ENCODE measurements at places on chromosomes 4 and X.

GRCh38 chr4:4519297-4519894 is 22.5 kb downstream of the STX18 start:
- DNase-seq = no peak

DNA sequence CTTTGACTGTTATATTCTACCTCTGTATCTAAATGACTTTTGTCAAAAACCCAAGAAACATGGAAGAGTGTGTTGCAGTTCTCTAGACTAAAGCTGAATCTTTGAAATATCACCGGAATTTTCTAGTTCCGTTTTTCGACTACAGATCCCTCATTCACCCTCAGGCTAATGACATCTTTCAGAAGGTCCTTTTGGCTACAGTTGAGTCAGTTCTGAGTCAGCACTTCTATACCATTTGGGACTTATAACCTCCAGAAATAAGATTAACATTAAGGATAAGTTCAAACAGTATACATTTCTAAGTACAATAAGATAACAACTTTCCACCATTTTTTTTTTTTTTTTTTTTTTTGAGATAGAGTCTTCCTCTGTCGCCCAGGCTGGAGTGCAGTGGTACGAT is 331.0 kb upstream of the CPXCR1 start:
- DNase-seq = no peak

- DNase-seq = peak; percentile 46
These were observed 31.7 kb downstream of the COQ2 start for GRCh38 chr4:83252782-83253405.

GRCh38 chrX:68647156-68647957 is at the start of gene STARD8:
Gene STARD8, plus strand, starts transcription at chrX:68647666. Its CDS starts 217 bp downstream, at chrX:68647883.
- no peak for DNase-seq

DNA sequence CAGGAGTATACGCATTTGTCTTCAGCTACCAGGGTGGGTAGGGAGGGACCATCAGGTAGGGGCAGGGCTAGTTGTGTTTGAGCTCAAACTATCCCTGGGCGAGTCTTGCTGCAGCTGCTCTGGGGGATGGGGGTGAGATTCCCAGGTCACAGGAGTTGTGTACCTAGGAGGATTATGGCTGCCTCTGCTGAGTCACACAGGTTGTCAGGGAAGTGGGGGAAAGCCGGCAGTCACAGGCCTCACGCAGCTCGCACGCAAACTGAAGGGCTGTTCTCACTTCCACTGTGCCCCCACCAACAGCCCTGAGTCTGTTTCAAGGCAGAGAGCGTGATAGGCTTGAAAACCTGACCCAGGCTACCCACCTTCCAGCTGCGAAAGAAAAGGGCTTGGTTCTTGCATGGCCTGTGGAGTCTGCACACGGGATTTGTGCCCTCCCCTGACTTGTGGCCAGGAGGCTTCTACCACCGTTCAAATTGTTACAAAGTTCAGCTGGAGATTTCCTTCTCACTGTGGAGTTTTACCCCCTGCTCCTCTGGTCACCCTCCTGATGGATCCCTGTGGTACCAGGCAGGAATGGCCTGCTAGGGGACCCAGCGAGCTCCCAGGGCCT is 63.8 kb downstream of the ARFIP1 start:
- no peak for DNase-seq

- DNase-seq = no peak
These were observed 449 bp downstream of the FBXL5 start for GRCh38 chr4:15654593-15655222.

- DNase-seq = no peak
These were observed 165.1 kb upstream of the PPARGC1A start for GRCh38 chr4:24054910-24055309.

DNA sequence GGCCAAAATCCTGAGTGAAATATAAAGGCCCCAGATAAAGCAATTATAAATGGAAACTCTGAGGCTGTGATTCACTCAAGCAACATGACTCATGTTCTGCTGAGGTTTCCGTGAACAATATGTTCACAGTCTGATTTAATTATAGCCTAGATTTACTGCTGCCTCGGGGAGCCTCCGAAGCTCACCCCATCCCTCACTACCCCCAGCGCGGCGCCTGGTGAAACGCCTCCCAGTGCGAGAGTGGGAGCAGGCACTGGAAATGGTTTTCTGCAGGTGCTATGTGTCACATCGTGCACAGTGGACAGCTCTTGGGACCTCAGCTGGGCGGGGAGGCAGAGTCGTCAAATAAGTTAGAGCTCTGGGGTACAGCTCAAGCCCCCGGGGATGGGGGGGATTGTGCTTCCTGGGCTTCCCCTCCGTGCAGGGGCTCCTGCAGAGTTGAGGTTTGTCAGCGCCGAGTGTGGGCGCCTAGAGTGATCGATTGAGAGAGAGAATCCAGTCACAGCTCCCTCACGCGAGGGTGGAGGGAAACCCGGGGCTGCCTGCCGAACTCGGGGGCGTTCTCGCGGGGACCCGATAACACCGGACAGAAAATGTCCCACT is 110.6 kb downstream of the PHKA2 start:
- no peak for DNase-seq

DNA sequence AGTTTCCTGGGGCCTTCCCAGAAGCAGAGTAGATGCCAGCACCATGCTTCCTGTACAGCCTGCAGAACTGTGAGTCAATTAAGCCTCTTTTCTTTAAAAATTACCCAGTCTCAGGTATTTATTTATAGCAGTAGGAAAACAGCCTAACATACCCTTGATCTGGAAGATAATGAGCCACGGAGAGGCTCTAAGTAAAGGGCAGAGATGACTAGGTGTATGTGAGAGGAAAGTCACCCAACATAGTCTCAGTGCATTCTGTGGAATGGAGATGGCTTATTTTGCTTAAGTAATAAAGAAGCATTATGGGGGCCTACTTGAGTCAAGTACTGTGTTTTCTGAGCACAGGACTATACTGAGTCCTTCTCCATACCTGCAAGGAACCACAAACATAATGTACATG is 199.5 kb downstream of the CPEB2 start:
- no peak for DNase-seq

DNA sequence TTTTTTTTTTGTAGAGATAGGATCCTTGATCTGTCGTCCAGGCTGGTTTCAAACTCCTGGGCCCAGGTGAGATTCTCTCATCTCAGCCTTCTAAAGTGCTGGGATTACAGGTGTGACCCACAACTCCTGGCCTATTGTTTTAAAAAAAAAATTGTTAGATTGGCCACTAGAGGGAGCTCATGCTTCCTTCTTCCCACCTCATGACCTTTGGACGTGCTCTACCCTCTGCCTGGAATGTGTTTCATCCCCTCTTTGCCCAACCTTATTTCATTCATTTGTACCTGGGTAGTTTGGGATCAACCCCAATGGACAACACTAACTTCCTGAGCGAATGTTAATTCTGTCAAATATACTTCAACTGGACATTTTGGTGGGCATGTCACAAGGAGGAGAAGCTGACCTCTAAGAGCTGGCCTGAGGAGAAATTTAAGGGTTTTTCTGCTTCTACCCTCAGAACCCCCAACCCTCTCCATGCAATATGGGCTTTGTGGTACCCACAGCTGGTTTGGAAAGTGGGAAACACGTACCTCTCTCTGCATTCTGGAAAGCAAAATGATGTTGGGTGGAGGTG is 6.4 kb downstream of the PPEF2 start:
- no peak for DNase-seq

- DNase-seq = no peak
These were observed 48.7 kb upstream of the STX18 start for GRCh38 chr4:4590546-4590945.

DNA sequence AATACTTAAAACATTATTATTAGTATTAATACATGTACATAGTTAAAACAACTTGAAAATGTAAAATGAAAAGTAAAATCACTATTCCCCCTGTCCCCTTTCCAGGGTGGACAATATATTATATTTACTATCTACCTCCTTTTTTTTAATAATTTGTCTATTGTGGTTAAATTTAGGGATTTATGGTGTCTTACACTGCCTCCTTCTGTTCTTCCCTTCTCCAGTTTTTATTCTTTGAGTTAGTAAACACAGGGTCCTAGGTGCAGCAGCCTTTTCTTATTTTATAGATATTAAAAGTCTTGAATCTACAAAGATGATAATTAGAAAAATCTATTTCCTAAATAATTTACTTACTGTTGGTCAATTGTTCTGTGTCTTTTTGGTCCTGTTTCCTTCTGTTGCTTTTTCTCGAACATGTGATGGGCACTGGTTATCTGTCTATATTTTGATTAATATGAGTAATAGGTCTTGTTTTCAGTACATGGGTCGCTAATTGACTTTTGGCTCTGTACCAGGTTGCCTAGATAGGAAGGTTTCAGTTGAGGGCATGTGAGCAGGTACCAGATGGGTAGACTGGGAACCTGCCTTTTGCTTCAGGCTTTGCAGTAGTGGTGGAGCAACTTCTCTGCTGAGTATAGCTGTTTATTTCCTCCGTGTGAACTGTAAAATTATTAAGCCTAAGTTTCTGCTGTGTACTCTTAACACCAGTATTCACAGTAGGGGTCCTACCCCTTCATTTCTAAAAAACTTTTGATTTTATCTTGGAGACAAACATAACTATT is 1.1 kb downstream of the NUDT9 start:
- no peak for DNase-seq

DNA sequence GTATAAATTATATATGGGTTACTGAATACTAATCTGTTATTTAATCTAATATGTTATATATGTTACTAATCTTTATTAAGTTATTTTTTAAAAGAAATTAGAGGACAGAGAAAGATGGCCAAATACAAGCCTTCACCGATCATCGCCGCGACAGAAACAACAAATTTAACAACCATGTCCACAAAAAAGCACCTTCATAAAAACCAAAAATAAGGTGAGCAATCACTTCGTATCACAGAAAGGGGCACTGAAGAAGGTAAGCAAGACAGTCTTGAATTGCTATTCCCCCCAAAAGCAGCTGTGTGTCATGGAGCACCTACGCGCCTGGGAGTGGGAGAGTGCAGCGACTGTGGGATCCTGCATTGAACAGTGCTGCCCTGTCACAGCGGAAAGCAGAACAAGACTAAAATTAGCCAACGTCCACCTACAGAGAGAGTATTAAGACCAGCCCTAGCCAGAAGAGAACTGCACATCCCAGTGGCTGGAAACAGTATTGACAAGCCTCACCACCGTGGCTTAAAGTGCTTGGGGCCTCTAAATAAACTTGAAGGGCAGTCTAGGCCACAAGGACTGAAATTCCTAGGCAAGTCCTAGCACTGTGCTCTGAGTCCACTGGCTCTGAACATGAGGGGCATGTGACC is 38.5 kb downstream of the LRBA start:
- DNase-seq = no peak

- DNase-seq = no peak
These were observed 56.1 kb downstream of the PJA1 start for GRCh38 chrX:69109036-69109663.

DNA sequence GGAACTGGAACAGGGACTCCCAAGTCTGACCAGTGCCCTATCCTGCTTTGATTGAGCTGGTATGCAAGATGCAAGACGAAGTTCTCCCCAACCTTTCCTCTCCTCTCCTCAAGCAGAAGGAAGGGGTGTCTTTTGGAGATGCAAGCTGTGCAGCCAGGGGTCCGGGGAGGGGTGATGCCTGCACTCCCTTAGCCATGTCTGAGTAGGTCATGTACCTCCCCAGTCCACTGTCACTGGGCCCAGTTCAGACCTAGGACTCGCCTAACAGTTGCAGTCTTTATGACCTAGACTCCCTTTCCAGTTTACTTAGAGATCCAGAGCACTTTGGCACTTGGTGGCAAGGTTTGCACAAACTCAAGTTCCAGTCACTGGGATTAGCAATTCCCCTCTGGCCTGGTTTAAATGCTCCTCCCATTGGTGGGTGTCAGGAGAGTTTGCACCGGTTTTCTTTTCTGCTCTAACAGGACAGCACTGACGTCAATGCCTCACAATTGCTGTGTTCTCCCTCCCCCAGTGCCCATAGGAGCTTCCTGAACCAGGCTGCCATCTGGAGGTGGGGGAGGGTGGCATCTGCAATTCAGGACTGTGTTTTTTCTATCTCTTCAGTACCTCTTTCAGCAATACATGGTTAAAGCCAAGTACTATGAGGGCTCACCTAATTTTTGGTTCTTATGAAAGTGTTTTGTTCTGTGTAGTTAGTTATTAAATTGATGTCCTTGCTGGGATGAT is 782.2 kb downstream of the ARAP2 start:
- DNase-seq = no peak

GRCh38 chr4:154452798-154453346 is 38.7 kb downstream of the DCHS2 start:
- no peak for DNase-seq

- DNase-seq = no peak
These were observed 160.1 kb upstream of the FSTL5 start for GRCh38 chr4:162323919-162324318.

DNA sequence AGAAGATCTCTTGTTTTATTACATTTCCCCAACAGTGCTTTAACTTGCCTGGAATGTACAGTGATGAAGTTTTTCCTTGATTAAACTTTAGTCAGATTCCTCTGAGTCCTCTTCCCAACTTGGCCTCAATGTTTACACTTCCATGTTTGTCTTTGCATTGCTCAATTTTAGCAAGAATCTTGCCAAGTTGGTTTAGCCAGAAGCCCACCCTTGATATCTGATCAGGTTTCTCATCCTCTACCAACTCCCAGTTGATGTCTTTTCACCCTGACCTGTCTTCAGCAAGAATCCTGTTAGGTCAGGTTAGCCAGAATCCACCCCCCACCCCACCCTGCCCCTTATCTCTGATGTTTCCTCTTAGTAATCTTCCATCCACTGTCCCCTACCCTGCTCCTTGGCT is 120.9 kb downstream of the MBNL3 start:
- no peak for DNase-seq

DNA sequence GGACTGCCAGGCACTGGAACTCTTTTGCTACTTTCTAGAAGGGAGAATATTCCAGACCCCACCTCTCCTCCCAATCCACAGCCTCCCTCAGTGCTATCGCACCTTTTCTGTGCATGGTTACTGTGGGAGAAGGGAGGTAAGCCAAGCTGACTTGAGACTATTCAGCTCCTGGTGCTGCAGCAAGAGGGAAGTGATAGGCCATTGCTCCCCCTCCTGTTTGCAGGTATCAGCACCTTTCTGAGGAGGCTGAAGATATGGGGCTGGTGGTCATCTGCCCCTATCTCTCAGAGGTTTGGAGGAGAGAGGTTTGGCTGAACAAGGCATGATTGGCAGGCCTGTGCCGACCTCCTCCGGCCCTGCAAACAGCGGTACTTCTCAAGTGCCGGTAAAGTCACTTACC is 103.3 kb upstream of the GATB start:
- DNase-seq = no peak

GRCh38 chr4:79682161-79682560 is 274.1 kb upstream of the GK2 start:
- no peak for DNase-seq

- DNase-seq = no peak
These were observed 290.6 kb downstream of the ZNF674 start for GRCh38 chrX:46254641-46255040.

- DNase-seq = no peak
These were observed 339.0 kb upstream of the PABPC4L start for GRCh38 chr4:134540588-134540987.

DNA sequence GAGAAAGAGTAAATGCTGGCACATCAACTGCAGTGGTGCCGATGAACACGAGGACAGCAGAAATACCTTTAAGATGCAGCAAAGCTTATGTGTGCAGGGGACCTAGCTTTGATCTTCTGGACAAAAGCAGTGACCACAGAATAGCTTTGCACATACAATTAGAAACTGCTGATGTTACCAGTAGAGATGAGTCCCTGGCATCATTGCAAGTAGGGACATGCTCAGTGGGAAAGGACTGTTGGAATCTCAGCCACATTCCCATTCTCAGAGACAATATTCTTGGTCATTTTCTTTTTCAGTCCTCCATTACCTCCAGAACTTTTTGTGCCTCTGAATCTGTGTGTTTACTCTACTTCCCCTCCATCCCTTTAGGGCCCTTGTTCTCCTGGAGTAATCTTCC is 16.9 kb upstream of the PDLIM3 start:
- no peak for DNase-seq

Measured in stimulated activated CD8-positive, alpha-beta memory T cell treated with anti-CD3 and anti-CD28 coated beads, Interleukin-15, amount 100 ng/mL, for 1 hour (primary cell).